Activated CD4-positive, alpha-beta T cell treated with anti-CD3 and anti-CD28 coated beads for 1 hour (primary cell): ENCODE measurements at places on chromosomes 1 and 21.

DNA sequence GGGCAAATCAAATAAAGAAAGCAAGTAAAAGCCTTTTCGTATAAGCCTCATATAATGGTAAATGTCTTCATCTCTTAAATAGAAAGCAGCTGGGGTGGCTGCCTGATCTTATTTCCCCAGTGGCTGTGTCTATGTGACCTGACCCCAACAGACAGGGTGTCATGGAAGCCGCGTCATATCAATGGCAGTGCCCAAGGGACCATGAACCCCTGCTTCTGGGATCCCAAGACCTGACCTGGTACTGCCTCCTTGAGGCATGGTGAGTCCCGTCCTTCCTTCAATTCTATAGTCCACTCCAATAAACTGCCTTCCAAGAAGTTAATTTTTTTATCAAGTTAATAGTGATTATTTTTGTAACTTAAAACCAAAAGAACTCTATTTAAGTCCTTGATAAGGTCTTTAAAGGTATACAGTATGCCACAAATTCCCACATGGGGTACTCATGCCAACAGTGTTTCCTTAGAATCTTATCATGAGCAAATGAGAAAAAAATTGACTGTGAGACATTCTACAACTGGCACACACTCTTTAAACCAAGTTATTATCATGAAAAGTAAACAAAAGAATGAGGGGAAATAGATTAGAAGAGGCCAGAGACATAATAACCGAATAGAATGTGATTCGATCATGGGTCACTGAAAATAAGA is 104.6 kb downstream of the ADSS2 start:
- DNase-seq: no peak

DNA sequence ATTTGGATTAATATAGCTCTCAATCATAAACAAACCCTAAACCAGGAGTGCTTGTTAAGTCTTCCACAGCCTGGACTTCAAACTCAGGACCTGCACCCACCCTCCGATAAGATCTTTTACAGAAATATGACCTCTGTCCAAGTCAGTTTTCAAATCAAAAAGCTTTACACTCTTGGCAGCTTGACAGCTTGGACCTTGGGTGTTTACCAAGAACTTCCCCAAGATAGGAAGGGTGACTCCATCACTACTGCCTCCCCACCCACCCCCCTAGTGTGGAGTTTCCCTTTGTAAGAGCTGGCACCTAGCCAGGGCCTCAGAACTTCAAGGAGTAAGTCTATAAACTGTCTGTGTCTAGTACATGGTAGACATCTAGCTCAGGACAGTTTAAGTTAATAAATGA is 9.6 kb downstream of the BCAR3 start:
- no peak for DNase-seq

GRCh38 chr1:44227211-44227610 is 13.9 kb downstream of the DMAP1 start:
- DNase-seq: no peak

- no peak for DNase-seq
Observed at GRCh38 chr1:183105449-183105848, 80.6 kb upstream of the LAMC2 start.
